ENCODE measurements at places on chromosomes 3 and 15.

DNA sequence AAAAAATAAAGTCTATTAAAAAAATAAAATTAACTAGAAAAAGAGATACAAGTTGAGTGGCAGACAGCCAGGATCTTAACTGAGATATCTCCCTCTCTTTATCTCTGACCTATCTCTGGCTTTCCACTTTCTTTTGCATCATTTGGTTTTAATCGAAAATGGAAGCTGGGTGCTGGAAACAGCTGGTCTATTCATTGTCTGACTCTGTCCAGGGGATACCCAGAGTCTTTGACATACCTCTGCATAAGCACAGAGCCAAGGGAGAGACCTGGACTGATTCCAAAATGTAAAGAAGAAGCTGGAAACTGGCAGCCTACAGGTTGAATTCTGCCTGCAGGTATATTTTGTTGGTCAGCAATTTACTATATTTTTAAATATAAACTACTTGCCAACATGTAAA, 29.6 kb upstream of the CRBN start:
- DNase-seq: no peak

DNA sequence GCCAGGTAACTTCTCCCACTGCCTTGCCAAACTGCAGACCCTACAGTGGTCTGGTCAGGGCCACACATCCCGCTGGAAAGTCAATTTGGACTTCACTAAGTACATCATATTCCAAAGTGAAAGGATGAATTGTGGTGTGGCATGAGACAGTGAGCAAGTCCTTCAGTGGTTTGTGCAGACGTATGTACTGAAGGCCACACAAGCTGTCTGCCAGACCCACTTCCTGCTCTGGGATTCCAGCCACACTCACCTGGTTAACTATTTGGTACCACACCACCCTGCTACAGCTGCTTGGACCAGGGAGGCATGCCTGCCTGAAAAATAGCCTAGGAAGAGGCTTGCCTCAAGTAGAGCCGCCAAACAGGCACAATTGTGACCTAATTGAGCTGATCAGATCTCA, 94.1 kb upstream of the STRIT1 start:
- no peak for DNase-seq

- DNase-seq: no peak
Observed at GRCh38 chr3:47035645-47036044, 56.2 kb downstream of the NBEAL2 start.

GRCh38 chr3:97719156-97719821, 45.3 kb upstream of the ARL6 start:
- DNase-seq: peak; percentile 68

Data from fibroblast of skin of scalp (primary cell).